ENCODE measurements at places on chromosomes 3 and 15.
A peak's percentile ranks its signal among the peaks of the same experiment; 100 is the strongest.

DNA sequence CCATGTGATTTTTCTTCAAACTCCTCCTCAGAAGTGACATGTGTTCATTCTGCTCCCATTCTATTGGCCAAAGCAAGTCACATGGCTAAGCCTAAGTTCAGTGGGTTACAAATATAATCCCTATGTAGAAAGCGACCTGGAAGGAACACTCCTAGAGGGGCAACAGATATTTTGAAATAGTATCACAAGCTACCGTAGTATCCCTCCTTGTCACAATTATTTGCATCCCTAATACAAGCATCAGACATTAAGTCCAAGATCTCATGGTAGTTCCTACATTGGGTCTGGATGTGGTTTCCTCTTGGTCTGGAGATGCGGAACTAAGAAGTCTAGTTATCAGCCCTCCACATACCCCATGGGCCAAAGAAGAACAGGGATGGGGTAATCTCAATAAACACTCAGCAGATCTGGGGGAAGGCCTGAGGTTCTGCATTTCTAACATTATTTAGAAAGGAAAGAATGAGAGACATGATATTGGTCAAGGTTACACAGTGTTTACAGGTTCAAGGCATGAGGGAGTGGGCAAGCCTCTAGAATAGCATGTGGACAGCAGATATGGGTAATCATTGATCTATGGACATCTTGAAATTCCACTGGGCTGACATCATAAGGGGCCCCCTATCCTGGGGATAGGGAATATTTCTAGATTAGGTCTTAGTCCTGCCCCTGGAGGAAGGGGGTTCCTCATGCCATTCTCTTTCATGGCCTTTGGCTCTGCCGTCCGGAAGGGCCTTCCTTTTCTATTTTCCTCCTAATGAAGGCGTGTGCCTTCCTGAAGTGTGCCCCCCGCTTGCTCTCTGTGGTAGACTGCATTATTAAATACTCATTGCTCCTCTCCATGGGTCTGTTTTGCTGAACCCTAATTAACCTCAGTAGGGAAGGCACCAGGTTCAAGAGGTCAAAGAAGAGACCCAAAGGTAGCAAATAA, 17.8 kb upstream of the ABHD2 start:
- no peak for DNase-seq

DNA sequence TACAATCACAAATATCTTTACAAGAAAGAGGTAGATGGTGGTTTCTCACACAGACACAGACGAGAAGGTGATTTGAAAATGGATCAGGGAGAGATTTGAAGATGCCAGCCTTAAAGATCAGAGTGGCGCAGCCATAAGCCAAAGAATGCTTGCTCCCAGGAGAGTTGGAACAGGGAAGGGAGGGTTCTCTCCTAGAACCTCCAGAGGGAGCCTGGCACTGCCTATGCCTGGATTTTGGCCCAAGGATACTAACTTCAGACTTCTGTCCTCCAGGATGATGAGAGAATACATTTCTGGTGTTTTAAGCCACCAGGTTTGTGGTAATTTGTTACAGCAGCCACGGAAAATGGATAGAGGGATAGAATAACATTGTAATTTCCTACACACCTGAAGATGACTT, 279.1 kb downstream of the FAM43A start:
- no peak for DNase-seq

DNA sequence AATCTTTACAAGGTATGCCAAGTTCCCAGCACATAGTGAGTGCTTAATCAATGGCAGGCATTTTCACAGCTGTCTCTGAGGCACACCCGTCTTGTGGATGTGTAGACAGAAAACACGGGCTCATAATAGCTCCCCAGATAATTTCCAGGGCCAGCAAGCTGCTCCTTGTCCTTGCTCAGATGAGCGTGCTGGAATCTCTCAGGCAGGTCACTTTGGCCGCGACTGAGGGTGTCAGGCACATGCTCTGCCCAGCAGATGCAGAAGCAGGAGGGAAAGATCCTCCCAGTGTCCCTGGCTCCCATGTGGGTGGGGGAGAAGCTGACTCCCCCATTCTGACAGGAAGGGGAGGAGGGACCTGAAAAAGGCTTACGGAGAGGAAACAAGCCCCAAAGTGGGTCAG, 35.6 kb upstream of the SLC6A1 start:
- no peak for DNase-seq

DNA sequence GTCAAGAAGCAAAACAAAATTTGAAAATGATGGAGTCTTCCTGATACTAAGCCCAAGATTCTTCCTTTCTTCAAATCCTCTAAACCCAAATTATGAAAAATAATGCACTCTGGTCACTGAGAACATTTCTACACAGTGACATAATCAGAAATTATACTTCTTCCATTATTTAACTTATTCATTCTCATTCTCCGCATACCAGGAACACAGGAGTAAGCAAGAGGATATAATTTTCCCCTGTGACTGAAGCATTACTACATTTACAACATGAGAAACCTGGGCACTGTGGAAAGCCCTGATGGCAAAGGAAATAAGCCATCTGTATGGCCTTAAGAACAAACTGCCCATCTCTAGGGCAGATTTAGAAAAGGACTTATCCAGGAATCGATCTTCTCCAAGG, 47.0 kb downstream of the EXD1 start:
- DNase-seq = peak; percentile 14

DNA sequence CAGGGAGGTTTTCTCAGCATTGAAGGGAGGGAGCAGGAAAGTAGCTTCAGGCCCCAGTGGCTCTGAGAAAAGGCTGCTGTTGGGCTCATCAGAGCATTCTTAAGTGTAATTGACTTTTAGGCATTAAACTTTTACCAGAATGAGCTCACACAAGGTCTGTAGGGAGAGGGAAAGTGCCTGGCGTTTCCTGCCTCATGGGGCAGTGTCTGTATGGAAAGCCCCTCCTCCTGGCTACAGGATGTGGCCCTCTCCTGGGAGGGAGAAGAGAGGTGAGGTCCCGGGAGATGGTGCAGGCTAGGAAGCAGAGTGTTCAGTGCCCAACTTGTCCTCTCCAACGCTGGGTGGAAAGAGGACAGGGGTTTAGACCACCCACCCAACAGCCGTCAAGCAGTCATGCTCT, 21.3 kb upstream of the SCN10A start:
- DNase-seq = no peak

GRCh38 chr3:129994883-129995559, 20.5 kb downstream of the TRH start:
- DNase-seq = no peak

- DNase-seq = no peak
These were observed 37.5 kb downstream of the FEM1B start for GRCh38 chr15:68315035-68315434.

- DNase-seq = peak; percentile 18
These were observed 282.3 kb downstream of the SLC9A9 start for GRCh38 chr3:143565951-143566350.

DNA sequence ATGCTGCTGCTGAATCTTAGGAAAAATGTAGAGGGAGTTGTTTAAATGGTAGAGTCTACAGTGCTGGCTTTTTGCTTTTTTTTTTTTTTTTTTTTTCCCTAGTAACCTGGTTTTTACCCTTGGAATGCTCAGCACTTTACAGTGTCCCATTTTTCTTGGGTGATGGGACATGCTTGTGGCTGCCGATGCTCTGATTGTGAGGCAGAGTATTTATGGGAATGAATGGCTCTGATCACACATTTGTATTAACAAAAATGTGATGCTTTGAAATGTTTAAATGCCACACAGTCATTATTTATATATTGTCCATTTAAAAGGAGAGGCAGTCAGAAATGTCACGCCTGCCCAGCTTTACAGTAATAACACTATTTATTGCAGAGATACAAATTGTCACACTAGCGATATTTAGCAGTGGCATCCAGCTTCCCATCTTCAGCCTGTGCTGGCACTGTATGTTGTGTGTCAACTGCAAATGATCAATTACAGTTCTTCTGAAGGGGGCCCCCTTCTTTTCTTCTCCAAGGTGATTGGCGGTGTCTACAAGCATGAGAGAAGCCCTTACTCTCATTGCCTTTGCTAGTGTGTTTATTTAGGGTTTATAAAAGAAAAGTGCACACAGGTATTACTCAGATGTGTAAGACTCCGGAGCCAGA, 30.9 kb upstream of the IGF1R start:
- DNase-seq = no peak

GRCh38 chr3:189334064-189334920, 162.5 kb downstream of the TPRG1 start:
- peak; percentile 74 for DNase-seq

DNA sequence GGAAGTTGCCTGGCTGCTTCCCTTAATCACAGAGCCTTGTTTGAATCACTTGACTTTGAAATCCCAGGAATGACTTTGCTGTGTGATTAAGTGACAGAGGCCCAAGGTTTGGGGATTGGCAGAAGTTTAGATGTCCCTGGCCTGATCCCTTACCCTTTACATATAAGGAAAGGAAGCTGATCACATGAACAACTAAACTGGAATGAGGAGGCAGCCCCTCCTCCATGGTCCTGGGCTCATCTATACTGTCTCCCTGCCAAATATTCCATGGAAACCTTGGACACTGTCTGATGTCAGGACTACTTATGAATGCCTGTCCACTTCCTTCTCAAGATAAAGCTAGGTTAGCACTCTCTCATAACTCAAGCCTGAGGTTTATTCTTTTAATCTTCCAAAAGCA, 181.3 kb upstream of the CTDSPL start:
- no peak for DNase-seq

- peak; percentile 85 for DNase-seq
These were observed 80.2 kb downstream of the LPP start for GRCh38 chr3:188234132-188234531.

- no peak for DNase-seq
These were observed 166.9 kb downstream of the SUCNR1 start for GRCh38 chr3:152040319-152040718.

GRCh38 chr15:73265536-73266153, 103.1 kb downstream of the HCN4 start:
- DNase-seq = peak; percentile 62

DNA sequence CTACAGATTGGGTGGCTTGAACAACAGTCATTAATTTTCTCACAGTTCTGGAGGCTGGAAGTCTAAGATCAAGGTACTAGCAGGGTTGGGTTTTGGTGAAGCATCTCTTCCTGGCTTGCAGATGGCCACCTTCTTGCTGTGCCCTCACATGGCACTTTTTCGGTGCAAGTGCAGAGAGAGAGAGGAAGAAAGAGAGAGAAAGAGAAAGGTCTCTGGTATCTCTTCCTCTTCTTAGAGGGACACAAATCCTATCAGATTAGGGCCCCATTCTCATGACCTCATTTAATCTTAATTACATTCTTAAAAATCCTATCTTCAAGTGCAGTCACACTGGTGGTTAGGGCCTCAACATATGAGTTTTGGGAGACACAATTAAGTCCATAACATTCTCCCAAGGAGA, 167.1 kb downstream of the NFKBIZ start:
- no peak for DNase-seq
